ENCODE measurements at places on chromosomes 1 and 21.
A peak's percentile ranks its signal among the peaks of the same experiment; 100 is the strongest.

- DNase-seq: peak; percentile 41
Measured at GRCh38 chr1:30460661-30461060, 262.7 kb downstream of the MATN1 start.

GRCh38 chr1:233386336-233386735 lies 58.8 kb downstream of the MAP3K21 start:
- DNase-seq: no peak

- no peak for DNase-seq
Measured at GRCh38 chr1:33080373-33080772, 580 bp upstream of the AZIN2 start.

- no peak for DNase-seq
Measured at GRCh38 chr1:39524171-39524570, 32.7 kb downstream of the BMP8A start.

GRCh38 chr1:20371883-20372282 lies 81.2 kb downstream of the VWA5B1 start:
- no peak for DNase-seq

DNA sequence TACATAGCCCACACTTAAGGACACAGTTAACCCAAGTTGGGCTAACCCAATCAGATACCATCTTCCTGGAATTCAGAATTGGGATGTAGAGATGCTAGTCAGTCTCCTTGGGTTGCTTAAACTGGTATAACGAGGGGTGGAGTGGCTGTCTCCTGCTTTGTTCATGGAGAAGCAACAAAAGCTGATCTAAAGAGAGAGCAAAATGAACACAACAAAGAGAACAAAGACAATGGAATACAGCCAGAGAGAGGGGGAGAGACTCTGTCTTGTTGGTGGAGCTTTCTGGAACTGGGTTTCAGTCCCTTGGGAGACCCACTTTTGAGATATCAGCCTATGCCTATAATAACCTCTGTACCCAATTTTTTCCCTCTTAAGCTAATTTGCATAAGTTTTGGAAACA lies 138.1 kb downstream of the ATG4C start:
- DNase-seq: no peak

- DNase-seq: no peak
Measured at GRCh38 chr1:14648391-14648790, 49.9 kb downstream of the KAZN start.

DNA sequence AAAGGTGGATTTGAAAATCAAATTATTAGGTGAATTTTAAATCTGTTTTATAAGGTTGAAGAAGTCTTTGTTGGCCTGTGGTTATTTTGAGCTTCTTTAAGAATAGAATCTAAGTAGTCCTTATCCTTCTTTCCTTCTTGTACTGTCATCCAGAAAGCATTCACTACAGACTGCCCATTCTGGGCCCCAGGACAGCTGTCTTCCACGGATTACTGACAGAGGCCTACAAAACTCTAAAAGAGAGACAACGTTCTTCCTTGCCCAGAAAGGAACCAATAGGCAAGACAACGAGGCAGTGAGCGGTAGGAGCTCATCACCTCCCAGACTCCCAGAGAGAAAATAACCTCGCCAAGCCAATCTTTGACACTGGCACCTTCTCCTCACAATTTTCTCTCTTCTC lies 24.4 kb upstream of the PIGC start:
- no peak for DNase-seq

- DNase-seq: no peak
Measured at GRCh38 chr1:64437453-64437852, 32.5 kb upstream of the CACHD1 start.

DNA sequence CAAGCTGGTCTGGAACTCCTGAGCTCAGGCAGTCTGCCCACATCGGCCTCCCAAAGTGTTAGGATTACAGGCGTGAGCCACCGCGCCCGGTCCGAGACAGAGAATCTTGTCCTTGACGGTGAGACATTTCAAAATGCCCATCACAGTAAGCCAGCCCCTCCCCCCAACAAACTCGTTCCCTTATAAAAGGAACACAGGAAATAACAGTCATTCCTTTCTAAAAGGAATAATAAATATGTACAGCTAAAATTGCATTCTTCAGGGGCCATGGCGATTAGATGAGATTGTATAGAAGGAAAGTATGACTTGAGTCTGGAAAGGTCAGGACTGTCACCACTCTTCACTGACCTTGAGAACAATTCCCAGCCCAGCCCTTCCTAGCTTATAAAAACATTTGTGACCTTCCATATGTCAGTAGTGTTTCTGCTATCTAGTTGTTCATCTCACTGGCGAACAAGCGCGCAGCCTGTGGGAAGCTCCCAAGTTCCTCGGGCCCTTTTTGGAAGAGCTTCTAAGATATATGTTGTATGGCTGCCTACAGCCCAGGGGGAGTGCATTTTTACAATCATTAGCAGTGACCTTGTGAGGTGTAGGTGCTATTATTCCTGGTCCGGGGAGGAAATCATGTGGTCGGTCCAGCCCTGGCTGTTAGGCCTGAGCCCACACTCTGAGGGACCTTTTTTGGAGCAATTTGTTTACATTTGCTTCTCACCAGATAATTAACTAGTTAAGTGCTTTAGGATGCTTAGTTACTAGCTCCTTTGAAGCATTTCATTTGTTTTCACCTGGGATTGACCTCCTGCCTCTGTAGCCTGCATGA lies 8.7 kb downstream of the SZRD1 start:
- DNase-seq: no peak

DNA sequence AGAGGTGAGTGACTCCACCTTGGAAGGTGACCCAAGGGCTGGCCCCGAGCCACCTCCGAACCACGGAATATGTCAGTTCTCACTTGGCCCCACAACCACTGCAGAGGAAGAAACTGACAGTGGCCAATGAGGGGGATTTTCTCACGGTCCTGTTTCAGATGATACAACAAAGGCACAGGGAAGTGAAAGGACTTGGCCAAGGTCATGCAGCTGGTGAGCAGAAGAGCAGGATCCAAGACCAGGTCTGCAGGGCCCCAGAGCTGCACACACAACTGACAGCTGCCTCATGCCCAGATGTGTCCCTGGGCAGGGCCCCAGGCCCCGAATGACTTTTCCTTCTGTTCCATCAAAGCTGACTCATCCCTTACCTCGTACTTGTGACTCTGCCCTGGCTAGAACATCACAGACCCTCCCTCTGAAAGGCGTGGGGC lies 25.8 kb upstream of the EVA1B start:
- no peak for DNase-seq

DNA sequence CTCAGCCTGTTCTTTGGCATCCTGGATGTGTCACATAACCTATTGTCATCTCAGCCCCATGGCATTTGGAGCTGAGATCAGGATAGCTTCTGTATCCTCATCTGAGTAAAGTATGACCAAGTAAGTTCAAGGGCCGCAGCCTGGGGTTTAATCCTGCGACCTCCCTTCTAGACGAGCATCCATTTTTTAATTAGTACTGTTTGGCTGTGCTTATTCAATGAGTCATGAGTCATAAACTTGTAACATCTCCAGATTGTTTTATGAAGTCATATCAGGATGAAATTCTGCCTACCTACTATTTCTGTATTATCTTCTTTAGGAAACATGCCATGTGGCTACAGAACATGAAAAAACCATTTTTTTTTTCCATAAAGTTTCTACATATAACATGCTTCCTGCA lies 119.1 kb downstream of the ERG start:
- no peak for DNase-seq

DNA sequence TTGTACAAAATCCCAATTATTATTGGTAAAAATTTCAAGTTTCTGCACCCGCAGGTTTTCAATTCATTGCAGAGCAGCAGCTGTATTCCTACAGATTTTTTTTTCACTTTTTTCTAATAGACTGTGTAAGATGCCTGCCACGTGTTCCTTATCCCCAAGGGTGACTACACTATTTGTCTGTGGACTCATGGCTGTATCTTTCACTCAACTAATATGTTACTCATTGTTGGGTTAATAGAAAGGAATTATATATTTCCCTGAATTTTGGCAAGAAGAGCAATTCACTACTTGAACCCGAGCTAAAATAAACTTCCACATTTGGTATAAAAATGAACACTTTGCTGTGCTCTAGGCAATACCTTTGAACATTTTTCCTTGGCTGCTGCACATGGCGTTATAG lies 158.7 kb downstream of the NCAM2 start:
- DNase-seq: no peak

GRCh38 chr1:66242646-66243547 lies 291.1 kb upstream of the SGIP1 start:
- peak; percentile 89 for DNase-seq

- peak; percentile 84 for DNase-seq
Measured at GRCh38 chr1:7669559-7670311, 101.4 kb upstream of the VAMP3 start.

DNA sequence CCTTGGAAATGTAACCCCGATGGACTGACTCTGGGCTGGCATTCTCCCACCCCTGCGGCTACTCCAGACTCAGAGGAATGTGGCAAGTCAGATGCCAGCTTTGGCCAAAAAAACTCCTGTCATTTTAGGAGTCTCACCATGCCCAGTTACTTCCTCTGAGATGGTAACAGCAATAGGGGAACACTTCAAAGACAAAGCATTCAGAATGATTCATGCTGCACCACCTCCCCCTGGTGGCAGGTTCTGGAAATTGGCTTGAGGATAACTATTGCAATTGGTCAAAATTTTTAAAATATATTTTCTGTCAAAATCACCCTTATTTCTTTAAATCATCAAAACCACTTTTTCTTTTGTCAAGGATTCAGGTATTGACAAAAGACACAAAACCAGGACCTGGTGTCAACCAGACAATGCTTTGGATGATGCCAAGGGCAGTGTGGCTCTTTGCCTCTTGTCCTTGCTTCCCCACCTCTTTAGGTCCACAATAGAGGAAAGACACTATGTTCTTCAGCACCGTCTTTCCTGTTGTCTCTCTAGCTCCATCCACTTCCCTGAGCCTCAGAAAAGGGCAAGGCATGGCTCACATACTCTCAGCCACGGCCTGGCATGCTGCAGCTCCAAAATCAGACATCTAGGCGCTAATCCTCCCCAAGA lies 9.9 kb upstream of the CDCA8 start:
- DNase-seq: peak; percentile 91

GRCh38 chr21:38902608-38903445 lies 97.1 kb downstream of the ETS2 start:
- no peak for DNase-seq

Measured in activated effector memory CD4-positive, alpha-beta T cell treated with anti-CD3 and anti-CD28 coated beads, Interleukin-2, amount 50 U/mL, for 16 hours (primary cell).